ENCODE measurements at places on chromosomes 3 and 15.

DNA sequence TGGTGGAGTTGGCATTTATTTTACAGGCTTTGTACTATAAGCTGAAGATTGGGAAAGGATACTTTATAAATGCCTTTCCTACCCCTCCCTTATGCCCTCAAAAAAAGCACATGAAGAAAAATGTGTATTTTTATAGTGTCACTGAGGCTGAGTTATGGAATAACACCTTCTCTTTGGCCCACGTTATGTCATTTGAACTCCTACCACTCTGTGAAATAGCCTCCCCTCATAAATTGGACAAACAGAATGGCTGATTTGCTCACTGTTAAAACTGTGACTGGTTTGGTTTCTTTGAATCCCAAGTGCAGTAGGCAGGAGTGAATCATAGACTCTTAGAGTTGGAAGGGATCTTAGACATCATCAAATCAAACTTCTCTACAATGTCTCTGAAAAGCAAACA is 95.2 kb upstream of the SKOR1 start:
- no peak for DNase-seq

DNA sequence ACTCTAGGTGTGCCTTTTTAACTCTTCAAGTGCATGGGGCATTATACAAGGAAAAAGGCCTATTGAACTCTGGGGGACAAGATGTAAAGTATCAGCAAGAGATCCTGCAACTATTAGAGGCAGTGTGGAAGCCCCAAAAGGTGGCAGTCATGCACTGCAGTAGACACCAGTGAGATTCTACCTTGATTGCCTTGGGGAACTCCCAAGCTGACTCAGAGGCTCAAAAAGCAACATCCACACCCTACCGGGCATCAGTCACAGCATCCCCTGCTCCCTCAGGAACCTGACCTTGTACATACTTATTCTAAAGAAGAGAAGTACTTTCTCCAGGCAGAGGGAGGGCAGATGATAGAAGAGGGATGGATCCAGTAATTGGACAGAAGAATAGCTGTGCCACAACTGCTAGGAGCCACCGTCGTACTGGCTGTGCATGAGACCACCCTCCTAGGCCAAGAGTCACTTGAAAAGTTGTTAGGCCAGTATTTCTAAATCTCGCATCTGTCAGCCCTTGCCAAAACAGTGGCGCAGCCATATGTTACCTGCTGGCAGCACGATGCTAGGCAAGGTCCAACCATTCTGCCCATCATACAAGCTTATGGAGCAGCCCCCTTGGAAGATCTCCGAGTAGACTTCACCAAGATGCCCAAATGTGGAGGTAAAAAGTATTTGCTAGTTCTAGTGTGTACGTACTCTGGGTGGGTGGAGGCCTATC is 523.1 kb upstream of the FRG2C start:
- DNase-seq, result no peak

DNA sequence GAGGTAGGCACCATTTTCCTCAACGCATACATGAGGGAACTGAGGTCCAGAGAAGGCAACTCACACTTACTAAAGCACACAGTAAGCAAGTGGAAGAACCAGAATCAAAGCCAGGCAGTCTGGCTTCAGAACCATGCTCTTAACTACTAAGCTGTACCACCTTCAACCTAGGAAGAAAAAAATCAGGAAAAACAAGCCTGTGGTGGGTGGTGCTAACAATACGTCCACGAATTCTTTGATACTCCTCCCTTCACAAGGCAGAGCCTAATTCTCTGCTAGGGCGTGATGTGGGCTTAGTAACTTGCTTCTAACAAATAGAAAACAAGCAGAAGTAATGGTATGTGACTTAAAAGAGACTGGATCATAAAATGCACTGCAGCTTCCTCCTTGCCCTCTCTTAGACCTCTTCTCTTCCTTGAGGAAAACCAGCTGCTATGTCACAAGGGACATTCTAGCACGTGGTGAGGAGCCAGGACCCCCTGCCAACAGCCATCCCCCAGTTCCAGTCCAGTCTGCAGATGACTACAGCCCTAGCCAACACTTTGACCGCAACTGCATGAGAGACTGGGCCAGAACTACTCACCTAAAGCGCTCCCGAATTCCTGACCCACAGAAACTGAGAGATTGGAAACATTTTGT is 36.9 kb downstream of the HACD2 start:
- no peak for DNase-seq

DNA sequence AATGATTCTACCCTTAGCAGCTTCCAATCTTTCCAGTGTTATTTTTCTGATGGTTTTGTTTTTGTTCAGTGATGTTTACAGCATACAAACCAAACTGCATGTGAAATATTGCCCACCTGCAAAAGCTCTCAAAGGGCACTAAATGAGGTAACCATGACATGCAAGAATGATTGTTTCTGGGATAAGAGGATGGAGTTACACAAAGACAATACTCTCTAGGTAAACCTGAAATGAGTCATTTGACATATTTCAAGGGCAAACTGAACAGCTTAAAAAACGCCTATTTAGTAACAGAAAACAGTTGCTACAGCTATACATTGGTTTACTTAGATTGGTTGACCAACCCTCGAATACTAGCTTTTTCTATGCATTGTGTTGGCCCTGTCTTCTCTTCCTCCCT is 481.7 kb downstream of the ZPLD1 start:
- DNase-seq, result no peak

DNA sequence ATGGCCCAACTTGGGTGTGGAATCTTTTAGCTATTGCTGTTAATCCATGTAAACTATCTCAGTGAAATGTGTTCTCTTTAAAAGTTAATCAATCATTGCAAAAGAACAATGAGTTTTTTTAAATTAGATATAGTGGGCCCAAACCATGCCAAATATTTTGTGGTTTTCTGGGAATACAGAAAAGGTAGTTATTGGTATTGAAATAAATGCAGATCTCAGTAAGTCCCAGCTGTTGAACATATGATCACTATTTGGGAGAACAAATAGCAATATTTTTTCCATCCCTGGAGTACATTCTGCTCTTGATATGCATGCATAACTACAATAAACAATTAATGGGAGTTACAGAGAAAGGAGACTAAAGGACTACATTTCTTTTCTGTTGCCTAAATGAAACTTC is 36.0 kb upstream of the LEKR1 start:
- no peak for DNase-seq

- no peak for DNase-seq
Observed at GRCh38 chr15:68706256-68706655, 114.4 kb downstream of the ANP32A start.

- no peak for DNase-seq
Observed at GRCh38 chr3:24972491-24972890, 455.6 kb upstream of the RARB start.

DNA sequence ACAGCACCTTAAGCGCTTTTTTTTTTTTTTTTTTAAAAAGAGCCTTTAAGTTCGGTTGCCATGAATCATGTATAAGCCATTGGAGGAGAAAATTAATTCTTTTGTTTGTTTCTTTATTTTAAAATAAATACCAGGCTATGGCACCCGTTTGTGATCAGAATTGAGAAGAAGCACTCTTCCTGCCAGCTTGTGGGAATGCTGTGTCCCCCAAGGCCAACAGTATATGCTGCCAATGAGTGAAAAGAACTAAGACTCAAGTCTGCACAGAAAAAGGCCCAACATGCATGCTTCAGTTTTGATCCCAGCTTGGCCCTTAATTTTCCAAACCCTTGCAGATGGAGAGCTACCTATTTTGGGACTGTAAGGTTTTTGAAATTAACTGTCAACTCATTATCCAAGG is 90.5 kb downstream of the LRRC3B start:
- no peak for DNase-seq

DNA sequence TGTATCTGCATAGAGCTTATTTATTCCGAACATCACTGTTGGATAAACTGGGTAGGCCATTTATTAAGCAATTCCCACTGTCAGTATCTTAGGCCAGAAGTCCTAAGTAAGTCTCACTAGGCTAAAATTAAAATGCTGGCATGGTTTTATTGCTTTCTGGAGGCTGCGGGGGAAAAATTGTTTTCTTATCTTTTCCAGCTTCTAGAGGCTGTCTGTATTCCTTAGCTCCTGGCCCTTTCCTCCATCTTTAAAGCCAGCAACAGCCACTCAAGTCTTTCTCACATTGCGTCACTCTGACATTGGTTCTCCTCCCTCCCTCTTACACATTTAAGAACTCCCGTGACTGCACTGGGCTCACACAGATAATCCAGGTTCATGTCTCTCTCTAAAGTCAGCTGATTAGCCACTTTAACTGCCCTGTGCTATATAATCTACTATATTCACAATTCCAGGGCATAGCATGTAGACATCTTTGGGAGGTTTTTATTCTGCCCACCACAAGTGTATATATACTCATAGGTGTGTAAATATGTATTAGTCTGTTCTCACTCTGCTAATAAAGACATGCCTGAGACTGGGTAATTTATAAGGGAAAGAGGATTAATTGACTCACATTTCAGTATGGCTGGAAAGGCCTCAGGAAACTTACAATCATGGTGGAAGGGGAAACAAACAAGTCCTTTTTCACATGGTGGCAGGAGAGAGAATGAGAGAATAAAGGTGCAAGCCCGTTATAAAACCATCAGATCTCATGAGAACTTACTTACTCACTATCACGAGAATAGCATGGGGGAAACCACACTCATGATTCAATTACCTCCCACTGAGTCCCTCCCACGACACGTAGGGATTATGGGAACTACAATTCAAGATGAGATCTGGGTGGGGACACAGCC is 113.5 kb upstream of the SLC7A14 start:
- DNase-seq, result no peak

All from GM13976 (cell line).